Nephron progenitor cell (in vitro differentiated cells): ENCODE measurements at places on chromosomes 1 and 21.
A peak's percentile ranks its signal among the peaks of the same experiment; 100 is the strongest.

DNA sequence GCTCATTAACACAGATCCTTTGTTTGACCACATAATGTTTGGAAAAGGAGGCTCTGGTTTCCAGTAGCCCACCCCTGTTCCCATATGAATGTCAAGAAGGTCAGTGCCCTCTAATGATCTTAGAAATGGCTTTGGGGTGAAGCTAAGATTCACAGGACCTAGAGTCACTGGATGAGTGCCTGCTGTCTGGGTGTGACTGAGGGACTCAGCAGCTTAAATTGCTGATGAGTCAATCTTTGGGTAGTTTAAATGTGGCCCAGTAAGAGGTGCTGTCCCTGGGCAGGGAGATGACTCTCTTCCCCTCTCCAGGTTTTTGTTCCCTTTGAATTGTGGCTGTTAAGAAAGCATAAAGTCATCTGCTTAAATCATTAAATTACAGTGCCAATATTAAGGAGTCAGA is 50.6 kb downstream of the L1TD1 start:
- DNase-seq: no peak

- DNase-seq: no peak
These were observed 24.8 kb upstream of the NMNAT2 start for GRCh38 chr1:183443011-183443410.

DNA sequence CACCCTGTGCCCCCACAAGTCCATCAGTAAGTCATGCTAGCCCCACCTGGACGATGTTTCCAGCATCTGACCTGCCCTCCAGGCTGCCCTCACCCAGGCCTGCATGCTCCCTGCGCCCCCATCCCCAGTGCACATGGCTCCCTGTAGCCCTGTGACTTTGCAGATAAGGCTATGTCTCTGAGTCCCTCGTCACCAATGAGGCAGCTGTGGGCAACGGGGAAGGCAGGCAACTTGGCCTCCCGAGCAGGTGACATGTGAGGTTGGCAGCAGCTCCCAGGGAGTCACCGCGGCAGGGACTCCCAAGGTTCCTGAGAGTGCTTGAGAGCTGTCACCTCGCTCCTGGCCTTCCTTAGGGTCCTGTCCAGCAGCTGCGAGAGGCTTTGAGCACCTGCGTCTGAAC is 32.4 kb upstream of the AGPAT3 start:
- no peak for DNase-seq

DNA sequence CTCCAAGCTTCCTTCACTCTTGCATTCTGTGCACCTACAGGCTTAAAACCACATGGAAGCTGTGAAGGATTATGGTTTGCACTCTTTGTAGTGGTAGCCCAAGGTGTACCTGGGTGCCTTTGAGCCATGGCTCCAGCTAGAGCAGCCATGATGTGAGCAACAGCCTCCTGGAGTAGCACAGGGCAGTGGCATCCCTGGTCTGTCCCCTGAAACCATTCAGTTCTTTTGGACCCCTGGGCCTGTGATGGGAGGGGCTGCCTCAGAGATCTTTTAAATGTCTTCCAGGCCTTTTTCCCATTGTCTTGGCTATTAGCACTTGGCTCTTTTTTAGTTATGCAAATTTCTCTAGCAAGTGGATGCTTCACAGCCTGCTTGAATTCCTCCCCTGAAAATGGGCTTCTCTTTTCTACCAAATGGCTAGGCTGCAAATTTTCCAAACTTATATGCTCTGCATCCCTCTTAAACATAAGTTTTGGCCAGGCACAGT is 47.4 kb downstream of the CLCA4 start:
- no peak for DNase-seq

GRCh38 chr1:211833174-211833820 is 2.7 kb upstream of the LPGAT1 start:
- no peak for DNase-seq

- peak; percentile 19 for DNase-seq
These were observed 844 bp downstream of the ZMYM6 start for GRCh38 chr1:35030756-35031446.

- DNase-seq: no peak
These were observed 96.7 kb downstream of the UCK2 start for GRCh38 chr1:165924117-165924516.

GRCh38 chr1:92367496-92367895 is 68.6 kb downstream of the RPAP2 start:
- DNase-seq: no peak

DNA sequence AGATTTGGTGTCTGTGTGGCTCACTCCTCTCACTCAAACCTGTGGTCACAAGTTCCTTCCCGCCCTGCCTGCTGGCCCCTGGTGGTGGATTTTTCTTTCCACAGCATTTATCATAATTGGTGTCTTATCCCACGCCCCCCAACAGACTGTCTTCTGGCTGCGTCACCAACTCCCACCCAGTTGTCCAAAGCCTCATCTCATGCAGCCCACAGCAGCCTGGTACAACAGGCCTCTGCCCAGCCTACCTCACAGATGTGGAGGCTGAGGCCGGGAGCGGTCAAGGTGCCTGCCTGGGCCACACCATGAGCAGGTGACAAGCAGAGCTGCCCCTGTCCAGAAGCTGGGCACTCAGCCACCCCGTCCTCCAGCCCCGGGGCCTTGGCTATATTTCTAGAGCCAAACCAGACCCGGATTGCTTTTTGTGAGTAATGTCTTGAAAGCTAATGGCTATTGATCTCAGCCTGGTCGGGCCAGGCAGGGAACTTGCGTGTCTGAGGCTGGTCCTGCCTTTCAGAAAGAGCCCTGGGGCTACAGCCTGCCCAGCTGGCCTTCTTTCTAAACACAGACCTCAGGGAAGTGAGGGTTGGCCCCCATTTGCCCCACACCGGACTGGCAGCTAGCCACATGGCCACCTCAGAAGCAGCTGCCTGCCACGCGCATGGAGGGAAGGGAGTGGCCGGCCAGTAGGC is 2.6 kb downstream of the KCNAB2 start:
- DNase-seq: no peak

GRCh38 chr21:40842197-40842552 is 4.8 kb downstream of the DSCAM start:
- DNase-seq: no peak

GRCh38 chr1:208174200-208174599 is 70.0 kb downstream of the PLXNA2 start:
- no peak for DNase-seq

- no peak for DNase-seq
These were observed 76.2 kb downstream of the BRINP2 start for GRCh38 chr1:177246710-177247580.

DNA sequence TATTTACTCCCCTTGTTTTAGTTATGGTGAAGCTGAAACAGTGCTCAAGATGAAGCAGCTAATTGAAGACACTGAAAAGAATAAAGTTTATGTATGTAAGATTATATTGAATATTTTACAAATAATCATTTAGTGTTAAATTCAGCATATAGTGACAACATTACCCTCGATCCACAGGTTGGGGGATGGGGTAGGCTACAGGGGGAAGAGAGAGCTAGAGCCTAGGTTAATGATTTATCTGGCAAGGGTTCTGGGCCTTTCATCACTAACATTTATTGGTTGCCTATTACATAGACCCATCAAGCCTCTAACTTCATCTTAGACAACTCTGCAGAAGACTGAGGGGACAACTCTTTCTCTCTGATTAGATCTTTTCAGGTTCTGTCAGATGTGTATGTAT is 21.3 kb downstream of the ZCCHC17 start:
- DNase-seq: no peak

GRCh38 chr1:209626346-209627026 is 25.7 kb downstream of the LAMB3 start:
- no peak for DNase-seq

DNA sequence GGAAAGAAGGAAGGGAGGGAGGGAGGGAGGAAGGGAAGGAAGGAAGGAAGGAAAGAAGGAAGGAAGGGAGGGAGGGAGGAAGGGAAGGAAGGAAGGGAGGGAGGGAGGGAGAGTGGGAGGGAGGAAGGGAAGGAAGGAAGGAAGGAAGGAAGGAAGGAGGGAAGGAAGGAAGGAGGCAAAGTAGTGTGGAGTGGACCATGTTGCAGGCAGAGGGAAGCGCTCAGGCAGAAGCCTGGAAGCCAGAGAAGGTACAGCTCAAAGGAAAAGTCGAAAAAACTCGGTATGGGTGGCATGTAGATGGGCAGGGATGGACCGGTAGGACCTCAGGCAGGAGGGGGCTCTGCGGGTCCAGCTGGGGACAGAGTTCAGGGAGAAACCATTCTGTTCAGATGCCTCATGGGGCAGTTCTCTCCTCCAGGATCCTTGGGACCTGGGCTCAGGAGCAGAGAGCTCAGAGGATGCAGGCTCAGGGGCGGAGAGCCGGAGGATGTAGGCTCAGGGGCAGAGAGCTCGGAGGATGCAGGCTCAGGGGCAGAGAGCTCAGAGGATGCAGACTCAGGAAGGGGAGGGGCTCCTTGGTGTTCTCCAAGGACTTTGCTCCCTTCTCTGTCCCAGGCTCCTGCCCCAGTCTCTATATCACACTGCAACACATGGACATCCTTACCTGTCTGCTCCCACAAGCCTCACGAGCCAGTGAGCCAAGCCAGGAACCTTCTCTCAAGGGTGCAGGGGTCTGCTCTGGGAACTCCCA is 13.6 kb upstream of the PADI3 start:
- DNase-seq: no peak

DNA sequence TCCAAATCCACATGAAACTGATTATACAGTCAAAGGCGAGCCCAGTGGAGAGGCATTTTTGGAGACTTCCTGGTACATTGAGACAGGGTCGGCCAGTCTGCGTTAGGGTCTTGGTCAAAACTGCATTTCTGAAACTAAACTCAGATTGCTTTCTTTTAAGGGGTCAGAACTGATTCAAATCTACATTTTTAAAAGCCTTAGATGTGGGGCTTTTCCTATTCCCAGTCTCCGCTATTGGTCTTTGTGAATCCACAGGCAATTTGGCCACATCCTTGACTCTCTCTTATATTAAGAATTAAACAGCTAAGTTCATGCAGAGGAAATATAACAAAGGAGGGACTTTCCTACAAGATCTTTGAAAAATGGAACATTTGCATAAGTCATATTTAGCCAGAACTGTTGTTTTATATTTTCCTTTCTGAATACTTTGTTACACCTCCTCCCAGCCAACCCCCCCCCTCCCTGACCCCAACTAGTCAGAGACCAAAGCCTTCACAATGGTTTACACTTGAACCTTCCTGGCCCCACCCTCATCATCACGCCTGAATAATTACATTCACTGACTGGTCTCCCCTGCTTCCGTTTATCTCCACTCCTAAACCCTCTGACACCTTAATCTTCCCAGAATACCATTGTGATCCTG is 30.9 kb downstream of the SELL start:
- no peak for DNase-seq

GRCh38 chr1:1399872-1400575 is 889 bp upstream of the CCNL2 start:
- DNase-seq: no peak

DNA sequence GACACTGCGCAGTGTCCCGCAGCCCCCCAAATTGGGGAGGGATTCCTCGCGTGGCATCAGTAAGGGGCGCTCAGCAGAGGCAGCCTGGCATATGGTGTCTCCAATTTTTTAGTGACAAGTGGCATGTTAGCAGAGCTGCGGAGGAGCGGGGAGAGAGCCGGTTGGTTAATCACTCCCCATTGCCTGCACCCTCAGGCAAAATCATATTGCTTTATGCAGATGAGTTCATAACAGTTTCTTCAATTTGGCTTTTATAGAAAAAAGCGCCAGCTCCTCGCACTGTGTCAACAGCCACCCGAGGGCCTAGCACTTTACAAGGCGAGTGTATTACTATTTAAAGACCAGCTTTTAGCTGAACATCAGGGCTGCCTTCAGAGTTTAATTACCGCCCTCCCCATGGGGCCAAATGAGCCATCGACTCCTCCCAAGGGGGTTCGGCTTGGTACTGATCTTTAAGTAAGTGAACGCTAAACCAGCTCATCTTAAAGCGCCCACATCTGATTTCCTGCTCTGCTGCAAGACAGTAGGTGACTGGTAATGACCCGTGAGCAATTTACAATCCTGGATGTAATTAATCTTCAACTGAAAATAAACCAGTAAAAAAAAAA is 298.9 kb downstream of the DSCAM start:
- no peak for DNase-seq

- no peak for DNase-seq
These were observed 54.7 kb upstream of the ARTN start for GRCh38 chr1:43878854-43879253.

DNA sequence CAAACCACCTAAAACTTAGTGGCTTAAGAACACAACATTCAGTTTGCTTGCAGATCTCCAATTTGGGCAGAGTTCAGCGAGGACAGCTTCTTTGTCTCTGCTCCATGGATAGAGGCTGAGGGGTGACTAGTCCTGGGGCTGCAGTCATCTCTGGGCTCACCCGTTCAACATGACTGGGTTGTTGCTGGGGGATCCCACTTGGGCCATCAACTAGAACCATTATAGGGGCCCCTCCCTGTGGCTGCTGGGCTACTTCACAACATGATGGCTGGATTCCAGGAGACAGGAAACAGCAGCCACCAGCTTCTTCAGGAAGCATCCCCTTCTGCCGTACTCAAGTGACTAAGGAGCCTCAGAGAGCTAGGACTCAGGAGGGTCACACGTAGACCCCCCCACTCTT is 140.9 kb downstream of the RHOU start:
- DNase-seq: no peak

GRCh38 chr1:9481048-9481447 is 58.2 kb upstream of the SLC25A33 start:
- DNase-seq: no peak

DNA sequence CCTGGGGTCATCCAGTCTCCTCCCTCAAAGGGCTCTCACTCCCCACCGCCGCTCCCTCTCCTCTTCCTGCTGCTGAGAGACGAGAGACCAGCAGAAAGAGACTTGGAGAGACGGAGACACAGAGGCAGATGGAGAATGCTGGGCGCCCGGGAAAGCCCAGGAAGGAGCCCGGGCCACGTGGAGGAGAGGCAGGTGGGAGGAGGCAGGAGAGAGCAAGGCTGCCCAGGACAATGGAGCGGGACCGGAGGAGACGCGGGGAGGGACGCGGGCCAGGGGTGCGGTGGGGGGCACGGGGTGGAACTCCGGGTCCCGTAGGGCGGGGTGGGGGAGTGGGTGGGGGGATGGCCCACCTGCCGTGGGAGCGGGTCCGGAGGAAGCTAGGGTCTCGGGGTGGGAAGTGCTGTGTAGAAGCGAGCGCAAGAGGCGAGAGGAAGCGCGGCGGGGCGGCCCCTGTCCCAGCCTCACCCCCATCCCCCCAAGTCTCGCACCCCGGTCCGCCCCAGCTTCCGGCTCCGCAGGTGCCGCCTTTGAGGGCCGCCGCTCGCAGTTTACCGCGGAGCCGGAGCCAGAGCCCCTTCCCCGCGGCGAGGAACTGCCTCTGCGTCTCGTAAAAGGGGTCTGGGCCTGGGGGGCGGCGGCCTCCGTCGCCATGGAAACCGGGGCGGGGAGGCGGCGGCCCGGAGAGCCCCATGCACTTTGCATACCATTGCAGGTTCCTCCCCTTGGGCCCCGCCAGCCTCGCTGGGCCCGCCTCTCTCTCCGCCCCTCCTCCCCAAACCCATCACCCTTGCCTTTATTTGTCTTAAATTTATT is 11.7 kb upstream of the EPHA2 start:
- DNase-seq: peak; percentile 91
